Activated T-cell treated with anti-CD3 and anti-CD28 coated beads for 1 hour (primary cell): ENCODE measurements at places on chromosomes 1 and 21.

- no peak for DNase-seq
Measured at GRCh38 chr1:86155051-86155806, 1.3 kb downstream of the COL24A1 start.

- no peak for DNase-seq
Measured at GRCh38 chr1:110639724-110640386, 33.7 kb upstream of the KCNA2 start.

- no peak for DNase-seq
Measured at GRCh38 chr21:28754127-28754611, 238.5 kb downstream of the LTN1 start.

DNA sequence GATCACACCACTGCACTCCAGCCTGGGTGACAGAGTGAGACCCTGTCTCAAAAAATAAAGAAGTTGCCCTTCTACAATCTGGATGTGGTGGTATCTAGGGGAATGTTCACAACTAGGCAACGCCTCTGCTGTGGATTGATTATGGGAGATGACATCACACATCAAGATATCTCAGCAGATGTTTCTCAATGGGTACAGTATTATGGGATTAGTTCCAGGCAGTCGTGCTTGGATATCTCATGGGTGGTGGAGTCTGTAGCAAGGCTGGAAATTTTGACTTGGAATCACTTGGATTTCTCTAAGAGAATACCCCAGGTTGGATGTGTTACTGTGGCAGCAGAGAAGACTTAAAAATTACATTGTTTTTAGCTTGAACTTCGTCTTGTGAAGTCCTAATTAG lies 7.7 kb downstream of the IFNAR2 start:
- no peak for DNase-seq

DNA sequence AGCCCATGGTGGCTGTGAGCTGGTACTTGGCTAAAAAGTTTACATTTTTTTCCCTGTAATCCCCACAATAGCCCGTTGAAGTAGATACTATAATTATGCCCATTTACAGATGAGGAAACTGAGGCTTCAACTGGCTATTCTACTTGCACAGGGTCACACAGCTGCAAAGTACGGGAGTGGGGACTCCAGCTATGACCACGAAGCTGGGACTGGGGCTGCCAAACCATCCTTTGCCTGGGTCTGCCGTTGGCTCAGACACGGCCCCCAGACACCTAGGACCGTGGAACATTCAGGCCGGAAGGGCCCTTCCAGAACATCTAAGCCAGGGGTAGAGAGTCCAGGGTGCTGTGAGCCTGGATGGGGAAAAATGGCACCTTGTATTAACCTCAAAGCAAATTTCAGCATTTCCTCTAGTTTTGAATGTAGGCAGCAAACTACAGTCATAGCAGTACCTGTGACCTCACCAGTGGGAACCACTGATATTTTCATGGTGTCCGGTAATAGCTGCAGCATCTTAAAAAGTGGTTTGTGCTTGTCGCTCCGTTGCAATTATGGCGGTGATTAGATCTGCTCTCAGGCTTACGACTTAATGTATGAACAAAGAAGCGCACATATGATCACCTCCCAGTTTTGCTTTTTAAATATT lies 4.3 kb downstream of the TP73 start:
- DNase-seq = no peak

DNA sequence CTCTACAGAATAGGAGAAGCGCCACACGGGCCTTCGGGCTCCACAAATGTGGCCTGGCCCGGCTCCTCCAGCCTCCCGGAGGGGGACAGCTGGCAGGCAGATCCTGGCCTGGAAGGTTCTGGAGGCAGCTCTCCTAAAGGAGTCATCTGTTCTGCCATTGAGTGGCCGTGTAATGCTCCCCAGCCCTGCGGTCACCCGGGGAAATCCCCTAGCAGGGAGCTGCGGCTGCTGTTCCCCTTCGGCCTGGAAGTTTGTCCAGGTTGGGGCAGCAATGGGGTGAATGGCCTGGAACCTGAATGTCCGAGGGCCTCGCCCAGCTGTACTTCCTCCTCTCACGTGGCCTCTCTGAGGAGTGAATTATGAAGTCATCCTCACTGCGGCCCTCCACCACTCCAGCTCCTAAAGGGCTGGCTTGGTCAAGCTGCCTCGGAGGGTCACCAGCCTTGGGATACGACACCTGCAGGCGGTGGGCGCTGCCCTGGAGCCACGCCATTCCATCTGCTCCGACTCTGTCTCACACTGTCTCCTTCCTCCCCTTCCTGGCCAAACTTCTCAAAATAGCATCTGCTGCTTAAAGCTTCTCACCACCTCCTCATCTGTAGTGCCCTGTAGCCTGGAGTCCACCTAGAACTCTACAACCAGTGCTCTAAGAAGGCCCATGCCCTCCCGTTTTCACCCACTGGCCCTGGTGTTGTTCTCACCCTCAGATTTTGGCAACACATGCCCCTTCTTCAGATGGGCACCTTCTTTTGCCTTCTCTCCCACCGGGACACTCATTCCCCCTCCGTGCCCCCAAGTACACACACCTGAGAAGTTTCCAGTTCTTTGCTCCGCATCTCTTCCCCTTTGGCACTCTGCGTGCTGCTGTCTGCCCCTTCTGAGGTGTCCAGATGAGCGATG lies 54.4 kb upstream of the TMPRSS2 start:
- no peak for DNase-seq

DNA sequence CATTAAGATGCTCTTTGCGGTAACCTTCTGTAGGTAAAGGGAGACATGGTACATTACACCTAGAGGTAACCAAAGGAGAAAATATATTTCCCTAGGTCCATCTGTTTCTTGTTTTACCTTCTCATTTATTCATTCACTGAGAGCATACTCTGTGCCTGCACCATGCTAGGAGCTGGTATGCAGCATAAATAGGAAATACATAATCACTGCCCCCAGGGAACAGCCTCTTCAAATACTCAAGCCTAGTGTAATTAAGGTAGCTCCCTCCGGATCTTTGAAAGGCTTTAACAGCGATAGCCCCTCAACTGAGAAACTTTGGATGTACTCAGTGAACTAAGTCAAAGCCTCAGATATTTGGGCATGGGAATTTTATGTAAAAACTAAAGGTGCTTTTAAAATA lies 123.6 kb downstream of the GABPA start:
- DNase-seq = no peak

DNA sequence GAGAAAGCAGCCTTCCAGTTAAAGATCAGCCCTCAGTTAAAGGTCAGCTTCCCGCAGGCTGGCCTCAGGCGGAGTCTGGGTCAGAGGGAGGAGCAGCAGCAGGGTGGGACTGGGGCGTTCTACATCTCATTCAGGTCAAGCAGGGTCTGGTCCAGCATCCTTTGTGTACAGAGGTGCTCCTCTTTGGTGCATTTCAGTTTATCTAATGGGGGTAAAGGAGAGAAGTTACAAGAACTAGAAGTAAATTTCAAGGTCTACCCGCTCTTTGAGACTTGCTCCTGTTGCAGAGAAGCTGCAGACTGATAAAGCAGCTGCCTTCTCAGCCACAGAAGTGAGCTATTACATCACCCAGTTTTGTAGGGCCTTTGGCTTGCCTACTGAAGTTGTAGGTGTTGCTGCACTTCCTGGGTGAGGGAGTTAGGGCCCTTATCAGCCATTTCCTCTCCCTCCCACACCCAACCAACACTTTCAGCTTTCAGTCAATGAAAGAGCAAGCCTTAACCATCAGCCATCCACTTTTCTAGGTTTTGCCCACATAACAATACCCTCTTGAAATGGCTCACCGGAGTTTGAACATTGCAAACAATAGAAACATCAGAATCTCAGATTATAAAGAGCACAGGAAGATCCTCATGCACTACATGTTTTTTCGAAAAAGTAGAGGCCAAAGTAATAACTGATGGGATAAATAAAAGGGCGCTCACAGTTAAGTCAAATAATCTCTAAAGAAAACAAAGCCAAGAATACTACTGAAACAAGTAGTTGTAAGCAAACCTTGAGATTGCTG lies 2.8 kb upstream of the NUP210L start:
- peak; percentile 46 for DNase-seq

- peak; percentile 50 for DNase-seq
Measured at GRCh38 chr1:43453442-43454269, at the start of gene HYI. HYI (minus strand) TSS chr1:43453931; CDS start chr1:43453793, 138 bp downstream.

DNA sequence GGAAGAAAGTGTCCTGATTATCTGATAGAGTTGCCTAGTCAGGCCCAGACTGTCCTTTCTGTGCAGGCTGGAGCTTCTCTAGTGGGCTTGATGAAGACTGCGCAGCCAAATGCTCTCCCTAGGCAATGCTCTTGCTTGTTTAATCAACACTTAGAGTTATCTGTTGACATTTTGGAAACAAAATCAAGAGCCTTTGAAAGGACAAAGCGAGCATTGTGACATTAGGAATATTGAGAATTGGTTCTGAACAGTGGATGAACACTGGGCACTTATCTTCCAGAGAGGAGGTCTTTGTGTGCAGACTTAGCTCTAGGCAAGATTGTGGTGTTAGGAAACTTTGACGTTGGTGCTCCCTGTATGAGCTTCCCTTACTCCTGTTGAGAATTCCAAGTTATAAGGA lies 94.5 kb downstream of the DNTTIP2 start:
- DNase-seq = no peak

DNA sequence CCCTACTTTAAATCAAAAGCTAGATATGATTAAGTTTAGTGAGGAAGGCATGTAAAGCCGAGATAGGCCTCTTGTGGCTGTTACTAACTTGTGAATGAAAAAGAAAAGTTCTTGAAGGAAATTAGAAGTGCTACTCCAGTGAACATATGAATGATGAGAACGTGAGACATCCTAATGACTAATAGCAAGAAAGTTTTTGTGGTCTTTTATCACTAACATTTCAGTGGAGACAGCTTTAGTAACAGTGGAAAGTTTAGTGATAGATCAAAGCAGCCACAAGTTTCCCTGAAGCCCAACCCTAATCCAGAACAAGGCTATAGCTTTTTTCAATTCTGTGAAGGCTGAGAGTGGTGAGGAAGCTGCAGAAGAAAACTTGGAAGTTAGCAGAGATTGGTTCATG lies 73.6 kb upstream of the LRRC8B start:
- DNase-seq = no peak

DNA sequence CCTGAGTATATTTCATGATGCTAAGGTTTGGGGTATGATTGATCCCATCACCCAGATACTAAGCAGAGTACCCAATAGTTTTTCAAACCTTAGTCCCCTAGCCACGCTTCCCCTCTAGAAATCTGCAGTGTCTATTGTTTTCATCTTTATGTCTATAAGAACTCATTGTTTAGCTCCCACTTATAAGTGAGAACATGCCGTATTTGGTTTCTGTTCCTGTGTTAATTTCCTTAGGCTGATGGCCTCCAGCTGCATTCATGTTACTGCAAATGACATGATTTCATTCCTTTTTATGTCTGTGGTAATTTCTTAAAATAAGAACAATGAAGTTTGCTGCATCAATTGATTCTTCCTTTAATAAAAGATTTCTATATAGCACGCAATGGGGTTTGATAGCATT lies 301.3 kb downstream of the PLPP3 start:
- no peak for DNase-seq

DNA sequence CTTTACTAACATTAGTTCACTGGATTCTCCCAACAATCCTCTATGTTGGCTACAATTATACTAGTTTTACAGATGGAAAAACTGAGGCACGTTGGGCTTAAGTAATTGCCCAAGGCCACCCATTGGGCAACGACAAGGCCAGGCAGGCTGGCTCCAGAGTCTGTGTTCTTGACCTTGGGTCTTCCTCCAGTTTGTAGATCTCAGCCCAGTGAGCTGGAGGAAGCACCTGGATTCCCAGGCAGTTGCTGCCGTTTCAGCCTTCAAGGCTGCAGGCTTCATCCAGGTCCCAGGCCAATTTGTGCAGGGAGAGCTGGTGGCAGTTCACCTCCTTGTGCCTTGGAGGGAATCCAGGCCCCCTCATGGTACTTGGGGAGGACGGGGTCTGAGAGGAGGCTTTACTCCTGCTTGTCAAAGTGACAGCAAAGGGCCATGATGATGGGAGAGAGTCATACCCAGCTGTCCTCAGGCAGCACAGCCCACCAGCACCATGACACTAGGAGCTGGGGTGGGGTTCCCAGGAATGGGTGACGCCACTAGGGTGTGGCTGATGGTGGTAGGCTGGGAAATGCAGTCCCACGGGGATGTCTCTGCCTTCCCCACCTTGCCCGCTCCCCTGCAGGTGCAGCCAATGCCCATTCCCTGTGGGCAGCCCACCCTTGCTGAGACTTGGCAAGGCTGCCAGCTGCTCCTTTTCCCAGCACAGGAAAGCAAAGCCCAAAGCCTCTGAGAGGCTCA lies 27.1 kb downstream of the PKP1 start:
- no peak for DNase-seq

- no peak for DNase-seq
Measured at GRCh38 chr1:247401310-247402119, 14.5 kb upstream of the NLRP3 start.

GRCh38 chr1:66552829-66553228 lies 18.9 kb downstream of the SGIP1 start:
- no peak for DNase-seq

- DNase-seq = no peak
Measured at GRCh38 chr1:205373022-205373797, 16.5 kb upstream of the KLHDC8A start.

DNA sequence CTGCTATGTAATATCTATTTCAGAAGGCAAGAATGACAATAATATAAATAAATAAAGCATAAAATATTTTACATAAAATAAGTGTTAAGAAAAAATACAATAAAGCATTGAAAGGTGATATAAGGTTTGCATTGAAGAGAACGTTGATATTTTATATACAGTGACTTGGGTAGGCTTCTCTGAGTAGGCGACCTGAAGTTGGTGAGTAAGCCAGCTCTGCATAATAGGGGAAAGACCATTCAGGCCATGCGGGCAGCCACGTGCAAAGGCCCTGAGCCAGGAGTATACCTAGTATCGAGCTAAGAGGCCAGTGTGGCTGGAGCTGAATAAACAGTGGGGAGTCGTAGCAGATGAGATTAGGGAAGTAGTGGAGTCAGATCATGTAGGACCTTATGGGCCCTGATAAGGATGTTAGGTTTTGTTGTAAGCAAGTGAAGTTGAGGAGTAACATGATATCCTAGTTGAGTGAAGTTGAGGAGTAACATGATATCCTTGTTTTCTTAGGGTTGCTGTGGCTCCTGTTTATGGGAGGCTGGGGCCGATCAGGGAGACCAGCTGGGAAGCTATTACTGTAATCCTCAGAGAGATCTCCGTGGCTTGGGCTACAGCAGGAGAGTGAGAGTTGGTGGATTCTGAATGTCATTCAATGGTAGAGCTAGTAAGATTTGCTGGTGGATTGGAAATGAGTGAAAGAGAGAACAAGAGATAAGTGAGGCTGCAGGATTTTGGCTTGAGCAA lies 22.0 kb downstream of the KCNK1 start:
- DNase-seq = no peak

GRCh38 chr1:12006167-12006921 lies 13.0 kb upstream of the MIIP start:
- no peak for DNase-seq
